ENCODE measurements at places on chromosomes 7 and 10. TPM values are rescaled to one million over a fixed set of nuclear protein-coding genes. Genes with fewer than 3 reads are reported as not detected.

- peak within 1 kb of the TSS; percentile 38 for H3K4me3 ChIP-seq
- no peak within 1 kb of the TSS for H3K27ac ChIP-seq
- peaks cover 15% of the 10 kb centered on the region for H3K27me3 ChIP-seq
Observed at GRCh38 chr10:80356563-80356988, at the start of the genes DYDC1 and DYDC2. TSS of gene DYDC1 (minus strand) at chr10:80356755. CDS start at chr10:80352601, 4,154 bp downstream. TSS of gene DYDC2 (plus strand) at chr10:80356781. CDS start at chr10:80362444, 5,663 bp downstream.

- H3K4me1 ChIP-seq: peaks cover 42% of the 10 kb centered on the region
- no peak for DNase-seq
- no peak overlapping the region for H3K4me3 ChIP-seq
- H3K27ac ChIP-seq: no peak overlapping the region
Observed at GRCh38 chr10:35368485-35369048, 32.3 kb downstream of the CCNY start.

GRCh38 chr10:61899997-61900828 lies 1.3 kb upstream of the ARID5B start:
- peaks cover 19% of the 10 kb centered on the region for H3K4me1 ChIP-seq
- H3K36me3 ChIP-seq: no peaks in the 10 kb centered on the region
- H3K27ac ChIP-seq: peak overlapping the region; percentile 98
- H3K27me3 ChIP-seq: no peaks in the 10 kb centered on the region

GRID1 gene
- total RNA-seq: not detected

DNA sequence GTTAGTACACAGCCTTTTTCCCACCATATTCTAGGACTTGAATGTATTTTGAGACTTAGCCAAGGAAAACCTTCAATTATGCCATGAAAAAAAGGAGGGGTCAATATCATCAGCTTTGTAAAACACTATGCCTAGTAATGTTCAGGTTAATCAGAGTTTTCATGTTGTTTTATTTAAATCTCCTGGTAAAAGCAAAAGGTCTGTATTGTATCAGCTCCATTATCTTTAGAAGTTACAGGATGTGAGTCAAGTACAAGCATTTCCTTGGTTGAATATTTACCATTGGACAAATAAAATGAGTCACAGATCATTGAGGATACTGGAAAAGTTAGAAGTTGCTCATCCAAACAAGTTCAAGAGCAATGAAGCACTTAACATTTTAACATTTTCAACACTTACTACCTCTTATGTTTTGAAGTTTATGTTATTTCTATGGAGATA lies 89.9 kb upstream of the CAPZA2 start:
- H3K27me3 ChIP-seq: no peaks in the 10 kb centered on the region
- no peaks in the 10 kb centered on the region for H3K4me1 ChIP-seq
- no peak overlapping the region for H3K27ac ChIP-seq
- no peaks in the 10 kb centered on the region for H3K36me3 ChIP-seq
- no peak overlapping the region for H3K4me3 ChIP-seq

FOXL3 gene
- not detected for total RNA-seq

- H3K27ac ChIP-seq: no peak overlapping the region
- no peak for DNase-seq
- no peaks in the 10 kb centered on the region for H3K4me1 ChIP-seq
- H3K4me3 ChIP-seq: no peak overlapping the region
Observed at GRCh38 chr7:66542049-66542448, 86.6 kb upstream of the KCTD7 start.

DNA sequence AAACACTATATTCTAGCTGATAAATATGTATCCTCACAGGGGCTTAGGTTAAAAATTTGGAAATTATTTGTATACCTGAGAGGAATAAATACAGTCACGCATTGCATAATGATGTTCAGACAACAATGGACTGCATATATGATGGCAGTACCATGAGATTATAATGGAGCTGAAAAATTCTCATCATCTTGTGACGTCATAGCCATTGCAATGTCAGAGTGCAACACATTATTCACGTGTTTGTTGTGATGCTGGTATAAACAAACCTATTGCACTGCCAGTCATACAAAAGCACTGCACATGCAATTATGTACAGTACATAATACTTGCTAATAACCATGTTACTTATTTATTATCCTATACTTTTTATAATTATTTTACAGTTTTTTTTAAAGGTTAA lies 31.4 kb downstream of the STEAP1B start:
- H3K4me1 ChIP-seq: no peaks in the 10 kb centered on the region
- no peak overlapping the region for H3K27ac ChIP-seq
- no peaks in the 10 kb centered on the region for H3K27me3 ChIP-seq
- H3K36me3 ChIP-seq: no peaks in the 10 kb centered on the region

MINDY4 gene
- total RNA-seq: 0.60 TPM

IRF5 gene
- 1.7 TPM for total RNA-seq

- H3K27ac ChIP-seq: peak overlapping the region; percentile 49
- peak overlapping the region; percentile 73 for H3K4me3 ChIP-seq
- no peaks in the 10 kb centered on the region for H3K36me3 ChIP-seq
- H3K27me3 ChIP-seq: no peaks in the 10 kb centered on the region
- no peak for DNase-seq
Observed at GRCh38 chr7:24572016-24572392, 1.2 kb upstream of the PALS2 start.

DNA sequence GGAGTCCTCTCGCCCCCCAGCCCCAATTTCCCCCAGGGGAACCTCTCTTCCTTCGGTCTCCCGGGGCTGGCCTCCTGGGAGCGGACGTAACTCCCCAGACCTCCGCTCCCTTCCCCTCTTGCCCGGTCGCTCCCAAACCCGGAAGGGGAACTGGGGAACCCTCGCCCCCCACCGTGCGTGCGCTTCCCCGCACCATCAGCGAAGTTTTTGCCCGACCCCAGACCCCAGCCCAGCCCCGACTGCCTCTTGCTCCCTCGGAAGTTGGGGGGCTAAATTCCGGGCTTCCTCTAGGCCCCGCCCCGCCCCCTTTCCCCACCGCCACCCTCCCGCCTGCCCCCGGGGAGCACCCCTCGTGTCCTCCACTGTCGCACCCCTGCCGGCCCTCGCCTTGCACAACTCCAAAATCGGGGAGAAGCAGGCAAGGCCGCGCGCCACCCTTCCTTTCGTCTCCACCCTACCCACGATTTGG lies 436 bp downstream of the GNB2 start:
- peaks cover 33% of the 10 kb centered on the region for H3K4me1 ChIP-seq
- no peaks in the 10 kb centered on the region for H3K27me3 ChIP-seq
- H3K4me3 ChIP-seq: peak overlapping the region; percentile 94
- peaks cover 27% of the 10 kb centered on the region for H3K36me3 ChIP-seq
- peak overlapping the region; percentile 90 for H3K27ac ChIP-seq

GRCh38 chr7:132871419-132871818 lies 210.5 kb downstream of the CHCHD3 start:
- no peak overlapping the region for H3K27ac ChIP-seq
- no peak overlapping the region for H3K4me3 ChIP-seq
- DNase-seq: no peak
- H3K27me3 ChIP-seq: no peaks in the 10 kb centered on the region
- no peaks in the 10 kb centered on the region for H3K4me1 ChIP-seq

DNA sequence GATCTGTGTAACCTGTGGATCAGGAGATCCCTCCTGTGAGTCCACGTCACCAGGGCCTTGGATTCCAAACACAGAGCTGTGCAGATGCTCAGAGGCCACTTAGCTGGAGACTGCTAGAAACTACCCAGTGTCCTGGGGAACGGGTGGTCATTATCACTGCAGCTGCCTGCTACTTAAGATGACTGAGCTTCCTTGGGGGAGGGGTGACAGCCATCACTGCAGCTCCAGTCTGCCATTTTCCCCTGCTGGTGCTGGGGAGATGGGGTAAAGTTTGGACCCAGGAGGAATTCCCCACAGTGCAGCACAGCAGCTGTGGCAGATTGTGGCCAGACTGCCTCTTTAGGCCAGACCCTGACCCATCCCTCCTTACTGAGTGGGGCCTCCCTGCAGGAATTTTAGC lies 78.8 kb upstream of the VOPP1 start:
- no peak for DNase-seq
- no peak overlapping the region for H3K27ac ChIP-seq
- H3K27me3 ChIP-seq: no peaks in the 10 kb centered on the region
- H3K4me3 ChIP-seq: no peak overlapping the region

GRCh38 chr10:5692461-5693358 lies 8.1 kb downstream of the TASOR2 start:
- peak; percentile 58 for DNase-seq
- H3K4me3 ChIP-seq: peak overlapping the region; percentile 57
- no peak overlapping the region for H3K27ac ChIP-seq
- H3K36me3 ChIP-seq: no peaks in the 10 kb centered on the region

TBC1D12 gene
- 0.27 TPM for total RNA-seq

GRCh38 chr10:45241865-45242520 lies 73.4 kb downstream of the OR13A1 start:
- H3K27ac ChIP-seq: no peak overlapping the region
- H3K4me3 ChIP-seq: no peak overlapping the region
- no peaks in the 10 kb centered on the region for H3K36me3 ChIP-seq
- H3K4me1 ChIP-seq: no peaks in the 10 kb centered on the region
- no peaks in the 10 kb centered on the region for H3K27me3 ChIP-seq

FBXW4 gene
- 69.7 TPM for total RNA-seq

SPOCK2 gene
- total RNA-seq: 976 TPM

RSBN1L gene
- total RNA-seq: 9.6 TPM

DNA sequence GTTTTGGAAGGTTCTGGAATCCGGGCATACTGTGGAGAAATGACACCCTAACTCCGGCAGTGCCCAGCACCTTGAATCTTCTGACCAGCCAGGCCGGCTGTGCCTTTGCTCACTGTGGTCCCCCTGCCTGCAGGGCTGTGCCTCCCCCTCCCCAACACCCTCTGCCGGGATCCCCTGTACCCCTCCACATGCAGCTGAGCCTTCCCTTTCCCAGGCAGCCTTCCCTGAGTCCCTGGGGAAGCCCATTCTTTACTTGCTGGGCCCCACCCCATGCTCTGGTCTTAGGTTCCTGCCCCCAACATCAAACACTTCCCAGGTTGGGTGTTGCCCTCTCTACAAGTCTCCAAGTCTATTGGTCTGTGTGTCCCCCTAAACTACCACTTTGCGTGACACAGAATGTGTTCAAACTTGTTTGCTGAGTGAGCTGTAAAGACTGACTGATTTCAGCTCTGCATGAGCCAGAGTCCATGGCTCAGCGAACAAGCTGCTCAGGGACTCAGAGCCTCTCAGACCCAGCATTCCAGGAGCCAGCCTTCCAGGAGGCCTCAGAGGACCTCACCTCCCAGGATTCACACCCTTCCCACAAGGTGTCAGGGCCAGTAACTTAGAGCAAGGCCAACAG lies 31.6 kb downstream of the CALML5 start:
- no peaks in the 10 kb centered on the region for H3K36me3 ChIP-seq
- no peak for DNase-seq
- H3K4me1 ChIP-seq: no peaks in the 10 kb centered on the region
- H3K27me3 ChIP-seq: no peaks in the 10 kb centered on the region

HYAL4 gene
- total RNA-seq: not detected

DNA sequence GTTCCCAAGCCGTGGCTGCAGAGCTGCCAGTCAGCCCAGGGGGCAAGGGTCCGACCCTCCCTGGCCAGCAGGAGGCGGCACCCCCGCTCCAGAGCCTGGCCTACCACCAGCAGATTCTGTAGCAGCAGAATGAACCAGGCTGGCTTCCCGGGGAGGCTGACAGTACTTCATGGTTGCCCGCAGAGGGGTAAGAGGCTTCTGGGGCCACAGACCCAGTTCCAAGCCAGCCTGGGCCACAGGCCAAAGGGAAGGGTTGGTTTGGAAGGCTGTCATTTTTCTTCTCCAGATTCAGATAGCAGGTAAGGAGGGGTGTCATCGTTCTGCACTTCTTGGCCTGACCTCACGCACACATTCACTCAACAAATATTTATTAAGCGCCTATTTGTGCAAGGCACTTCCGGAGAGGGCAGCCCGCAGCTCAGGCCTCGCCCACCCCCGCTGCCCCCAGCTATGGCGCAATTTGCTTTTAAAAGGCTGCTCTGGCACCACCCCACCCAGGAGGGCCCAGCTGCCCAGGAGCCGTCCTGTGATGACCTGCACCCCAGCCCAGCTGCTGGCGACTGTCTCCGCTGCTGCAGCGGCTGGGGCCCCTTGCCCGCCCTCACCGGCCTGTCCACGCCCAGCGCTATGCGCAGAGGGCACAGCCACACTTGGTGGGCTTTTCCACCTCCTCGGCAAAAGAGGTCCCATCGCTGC lies 168.5 kb downstream of the LCOR start:
- H3K27me3 ChIP-seq: no peaks in the 10 kb centered on the region
- no peak overlapping the region for H3K4me3 ChIP-seq
- H3K27ac ChIP-seq: no peak overlapping the region
- H3K36me3 ChIP-seq: no peaks in the 10 kb centered on the region
